ENCODE measurements at places on chromosomes 5 and 9.

GRCh38 chr5:151221574-151221973 is 2.3 kb downstream of the CCDC69 start:
- DNase-seq: no peak

DNA sequence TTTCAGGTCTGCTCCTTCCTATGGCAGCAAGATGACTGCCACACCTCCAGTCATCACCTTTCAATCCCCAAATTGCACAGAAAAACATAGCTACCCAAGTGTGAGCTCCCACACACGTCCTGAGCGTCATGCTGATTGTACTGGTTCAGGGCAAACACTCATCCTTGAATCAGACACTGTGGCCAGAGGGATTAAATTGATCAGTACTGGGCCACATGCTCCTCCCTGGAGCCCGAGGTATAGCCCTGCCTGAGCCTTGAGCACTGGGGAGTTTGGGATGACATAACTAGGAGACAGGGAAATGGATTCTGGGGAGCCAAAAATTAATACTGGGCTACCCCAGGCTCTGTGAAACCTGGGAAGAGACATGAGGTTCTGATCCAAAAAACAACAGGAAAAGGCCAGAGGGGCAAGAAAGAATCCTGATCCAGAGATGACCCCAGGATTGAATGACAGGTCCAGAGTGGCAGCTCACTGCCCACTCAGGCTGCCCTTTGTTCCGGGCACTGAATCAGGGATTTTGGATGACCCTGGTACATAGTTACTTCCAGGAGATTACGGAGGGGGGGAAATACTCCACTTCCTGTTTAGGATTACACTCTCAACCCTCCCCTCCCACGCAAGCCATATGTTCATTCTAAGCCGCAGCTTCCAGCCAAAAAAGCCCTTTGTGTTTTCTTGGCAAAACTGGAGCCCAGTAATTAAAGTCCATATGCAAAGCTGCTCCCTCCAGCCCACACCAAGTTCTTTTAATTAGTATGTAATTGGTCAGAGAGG is 141.6 kb upstream of the SPRY4 start:
- peak; percentile 22 for DNase-seq

DNA sequence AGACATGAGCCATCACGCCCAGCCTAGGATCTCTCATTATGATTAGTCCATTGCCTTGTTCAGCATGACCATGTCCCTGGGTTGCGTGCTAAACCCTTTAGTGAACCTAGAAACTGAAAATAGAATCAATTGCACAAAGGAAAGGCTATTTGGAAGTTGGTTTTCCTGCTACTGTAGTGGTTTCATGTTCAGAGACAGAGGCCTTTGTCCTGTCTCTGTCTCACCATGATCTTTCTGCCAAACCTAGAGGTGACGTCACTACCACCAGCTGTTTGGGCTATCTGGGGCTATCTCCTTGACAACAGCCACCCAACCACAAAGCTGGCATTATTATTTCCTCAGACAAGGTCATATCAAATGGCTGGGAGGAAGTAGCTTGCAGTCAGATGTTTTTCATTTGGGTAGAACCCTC is 4.0 kb upstream of the CDK5RAP2 start:
- DNase-seq: peak; percentile 70

DNA sequence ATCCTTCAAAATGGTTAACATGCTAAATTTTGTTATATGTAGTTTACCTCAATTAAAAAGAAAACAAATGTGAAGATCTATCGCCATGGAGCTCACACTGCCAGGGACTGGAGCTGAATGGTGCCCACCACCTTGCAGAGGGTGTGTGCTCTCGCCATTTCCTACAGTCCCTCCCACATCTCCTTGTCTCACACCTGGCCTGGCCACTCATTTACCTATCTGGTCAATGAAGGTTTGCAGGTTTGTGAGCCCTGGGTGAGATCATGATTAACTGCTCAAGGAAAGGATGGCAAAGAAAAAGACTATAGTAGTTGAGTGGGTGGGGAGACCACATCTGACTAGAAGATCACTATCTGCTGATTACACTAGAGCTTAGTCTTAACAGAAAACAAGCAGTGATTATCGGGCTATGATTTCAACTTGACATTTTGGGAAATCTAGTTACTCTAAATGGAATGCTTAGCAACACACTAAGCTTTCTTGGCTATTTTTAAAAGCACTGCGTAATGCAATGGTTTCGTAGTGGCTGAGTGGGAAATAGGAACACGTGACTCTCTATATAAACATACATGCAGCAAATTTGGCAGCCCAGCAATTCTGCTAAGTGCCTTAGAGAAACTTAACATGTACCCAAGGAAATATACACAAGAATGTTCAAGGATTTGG is 27.3 kb downstream of the PUM3 start:
- no peak for DNase-seq

DNA sequence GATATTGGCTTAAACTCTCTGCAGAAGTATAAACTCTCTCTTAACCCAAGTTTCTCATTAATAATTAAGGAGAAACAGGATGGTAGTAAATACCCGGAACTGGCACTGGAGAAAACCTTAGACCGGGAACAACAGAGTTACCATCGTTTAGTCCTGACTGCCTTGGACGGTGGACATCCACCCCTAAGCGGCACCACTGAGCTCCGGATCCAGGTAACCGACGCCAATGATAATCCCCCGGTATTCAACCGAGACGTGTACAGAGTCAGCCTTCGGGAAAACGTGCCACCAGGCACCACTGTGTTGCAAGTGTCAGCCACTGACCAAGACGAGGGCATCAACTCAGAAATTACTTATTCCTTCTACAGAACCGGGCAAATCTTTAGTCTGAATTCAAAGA is 861 bp downstream of the PCDHGB5 start:
- no peak for DNase-seq

DNA sequence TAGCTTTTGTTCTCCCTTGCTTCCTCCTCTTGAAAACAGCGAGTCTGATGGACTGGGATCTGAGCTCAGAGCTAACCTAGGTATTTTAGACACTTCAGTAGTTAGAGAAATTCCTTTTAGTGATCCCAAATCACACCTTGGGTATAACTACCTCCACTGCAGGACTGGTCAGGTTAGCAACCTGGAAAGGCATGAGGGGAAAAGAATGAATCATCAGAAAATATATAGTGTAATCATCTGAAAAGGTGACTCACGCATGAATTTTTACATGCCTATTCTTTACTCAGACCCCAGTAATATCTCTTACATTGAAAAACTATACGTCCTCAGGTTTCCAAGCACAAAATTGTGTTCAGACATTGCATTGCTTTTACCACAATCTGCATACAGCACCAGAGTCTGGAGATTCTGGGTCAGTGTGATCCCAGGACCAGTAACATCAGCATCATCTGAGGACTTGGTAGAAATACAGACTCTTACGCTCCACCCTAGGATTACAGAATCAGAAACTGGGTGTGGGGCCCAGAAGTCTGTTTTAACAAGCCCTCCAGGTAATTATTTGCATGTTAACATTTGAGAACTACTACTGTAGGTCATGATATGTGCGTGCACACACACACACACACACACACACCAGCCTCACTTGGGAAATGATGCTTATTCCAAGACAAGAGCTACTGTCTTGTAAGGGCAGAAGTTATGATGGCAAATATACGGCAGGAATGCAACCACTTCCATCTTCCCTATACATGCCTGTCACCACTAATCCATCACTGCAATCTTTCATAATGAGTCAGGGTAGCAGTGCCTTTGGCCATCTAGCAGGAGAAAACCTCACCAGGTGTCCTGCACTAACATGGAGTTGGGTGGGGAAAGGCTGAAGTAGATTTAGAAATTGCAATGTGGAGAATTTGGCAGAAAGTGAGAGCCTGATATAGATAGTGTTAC is 271.6 kb upstream of the MAP3K1 start:
- no peak for DNase-seq
